Activated naive CD4-positive, alpha-beta T cell treated with anti-CD3 and anti-CD28 coated beads, Interleukin-2, amount 50 U/mL, for 16 hours (primary cell): ENCODE measurements at places on chromosomes 2 and 18.

GRCh38 chr2:214377286-214377624 is 33.6 kb upstream of the VWC2L start:
- no peak for DNase-seq

GRCh38 chr2:15560140-15560987 is 770 bp downstream of the NBAS start:
- DNase-seq, result no peak

DNA sequence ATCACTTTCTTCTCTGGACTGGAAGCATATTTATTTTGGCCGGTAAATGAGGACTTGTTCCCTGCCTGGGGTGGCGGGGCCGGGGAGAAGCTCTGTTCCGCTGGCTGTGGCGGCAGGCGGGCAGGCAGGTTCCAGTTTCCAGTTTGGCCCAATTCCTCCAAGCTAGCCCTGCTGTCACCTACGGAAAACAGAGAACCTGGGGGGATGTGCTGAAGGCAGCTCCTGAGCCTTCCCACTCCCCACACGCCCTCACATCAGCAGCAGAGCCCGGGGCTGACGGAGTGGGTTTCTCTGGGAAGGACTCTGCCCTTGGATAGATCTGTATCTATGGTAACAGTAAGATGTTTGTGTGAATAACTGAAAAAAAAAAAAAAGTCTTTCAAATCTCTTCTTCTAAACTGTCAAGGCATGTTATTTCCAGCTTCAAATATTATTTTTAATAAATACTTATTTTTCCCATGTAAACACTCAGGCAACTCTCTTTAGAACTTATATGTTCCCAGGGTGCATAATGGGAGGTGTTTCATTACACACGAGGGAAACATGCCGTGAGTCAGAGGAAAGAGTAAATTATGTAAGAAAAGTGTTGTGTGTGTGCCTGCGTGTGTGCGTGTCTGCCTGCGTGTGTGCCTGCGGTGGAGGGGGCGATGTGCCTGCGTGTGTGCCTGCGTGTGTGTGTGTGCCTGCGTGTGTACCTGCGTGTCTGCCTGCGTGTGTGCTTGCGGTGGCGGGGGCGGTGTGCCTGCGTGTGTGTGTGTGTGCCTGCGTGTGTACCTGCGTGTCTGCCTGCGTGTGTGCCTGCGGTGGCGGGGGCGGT is 116.1 kb upstream of the ZNF516 start:
- DNase-seq, result no peak

GRCh38 chr2:177320596-177320995 is 56.1 kb upstream of the NFE2L2 start:
- no peak for DNase-seq

GRCh38 chr18:51655327-51655698 is 457.8 kb upstream of the MEX3C start:
- no peak for DNase-seq

DNA sequence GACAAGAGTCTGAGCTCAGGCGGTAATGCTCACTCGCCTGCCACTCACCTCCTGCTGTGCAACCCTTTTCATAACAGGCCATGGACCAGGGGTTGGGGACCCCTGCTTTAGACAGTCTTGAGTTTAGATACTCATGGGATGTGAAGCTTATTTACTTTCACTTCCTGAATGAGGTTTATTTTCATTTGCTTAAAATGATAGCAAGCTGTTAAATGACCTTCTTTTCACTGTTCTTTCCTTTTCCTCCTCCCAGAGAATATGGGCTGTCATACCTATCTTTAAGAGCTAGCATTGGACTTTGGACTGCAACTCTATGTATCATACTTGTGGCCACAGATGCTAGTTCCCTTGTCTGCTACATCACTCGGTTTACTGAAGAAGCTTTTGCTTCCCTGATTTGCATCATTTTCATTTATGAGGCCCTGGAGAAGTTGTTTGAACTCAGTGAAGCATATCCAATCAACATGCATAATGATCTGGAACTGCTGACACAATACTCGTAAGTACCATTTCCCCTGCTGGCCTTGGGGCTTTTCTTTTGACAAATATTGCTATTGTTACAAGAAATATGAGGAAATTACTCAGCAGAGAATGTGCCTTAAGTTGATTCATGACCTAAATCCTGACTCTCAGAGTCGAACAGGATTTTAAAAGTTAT is 168.5 kb downstream of the DPP4 start:
- no peak for DNase-seq

DNA sequence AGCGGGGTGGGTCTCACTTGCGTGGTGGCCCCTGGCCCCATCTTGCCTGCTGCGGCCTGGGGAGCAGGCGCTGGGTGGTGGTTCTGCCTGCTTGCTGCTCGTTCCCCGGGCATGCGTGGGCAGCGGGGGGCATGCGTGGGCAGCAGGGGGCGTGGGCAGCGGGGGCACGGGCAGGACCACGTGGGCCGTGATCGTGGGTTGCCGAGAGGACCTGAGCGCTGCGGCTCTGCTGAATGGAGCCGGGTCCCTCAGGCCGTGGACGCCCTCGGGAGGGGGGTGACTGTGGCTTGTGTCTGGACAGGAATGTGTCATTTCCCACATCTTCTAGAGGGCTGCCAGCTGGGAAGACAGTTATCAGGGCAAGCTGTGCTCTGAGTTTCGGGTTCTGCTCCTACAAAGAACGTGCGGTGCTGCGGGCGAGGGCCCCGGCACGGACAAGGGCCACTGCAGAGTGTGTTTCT is 8.3 kb upstream of the GAL3ST2 start:
- DNase-seq, result no peak

DNA sequence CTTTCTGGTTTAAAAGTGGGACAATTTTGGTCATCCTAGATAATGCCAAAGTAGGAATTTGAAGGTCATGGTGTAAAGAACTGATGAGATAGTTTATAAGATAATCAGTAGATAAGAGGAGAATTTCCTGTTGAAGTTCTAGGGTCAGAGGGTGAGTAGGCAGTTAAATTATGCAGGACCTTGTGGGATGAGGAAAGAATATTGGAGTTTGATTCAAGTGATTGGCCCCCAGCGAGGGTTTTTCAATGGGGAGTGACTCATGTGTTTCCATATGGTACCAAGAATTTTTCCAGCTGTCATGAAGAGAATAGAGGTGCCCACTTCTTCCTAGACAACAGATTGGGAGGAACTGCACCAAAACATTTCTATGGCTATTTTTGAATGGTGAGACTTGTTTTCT is 940.2 kb upstream of the ZEB2 start:
- DNase-seq, result no peak

GRCh38 chr18:30358555-30358954 is 684.0 kb downstream of the DSC3 start:
- DNase-seq, result no peak

DNA sequence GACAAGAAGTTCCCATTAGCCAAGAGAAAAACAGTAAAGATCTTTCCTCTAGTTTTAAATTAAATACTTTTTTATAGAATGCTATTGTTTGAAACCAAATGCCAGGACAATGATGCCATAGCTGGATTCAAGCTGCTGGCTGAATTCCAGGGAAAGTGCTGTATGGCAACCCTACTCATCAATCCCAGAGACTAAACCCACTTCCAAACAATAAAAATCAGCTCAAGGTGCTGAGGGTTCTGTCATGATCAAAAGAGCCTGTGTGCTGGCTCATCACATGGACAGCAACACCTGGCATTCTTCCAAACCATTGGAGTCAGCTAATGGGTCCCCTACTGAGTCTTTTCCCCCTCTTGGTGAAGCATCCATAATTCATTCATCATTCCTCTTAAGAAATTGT is 53.7 kb upstream of the PARD3B start:
- no peak for DNase-seq

DNA sequence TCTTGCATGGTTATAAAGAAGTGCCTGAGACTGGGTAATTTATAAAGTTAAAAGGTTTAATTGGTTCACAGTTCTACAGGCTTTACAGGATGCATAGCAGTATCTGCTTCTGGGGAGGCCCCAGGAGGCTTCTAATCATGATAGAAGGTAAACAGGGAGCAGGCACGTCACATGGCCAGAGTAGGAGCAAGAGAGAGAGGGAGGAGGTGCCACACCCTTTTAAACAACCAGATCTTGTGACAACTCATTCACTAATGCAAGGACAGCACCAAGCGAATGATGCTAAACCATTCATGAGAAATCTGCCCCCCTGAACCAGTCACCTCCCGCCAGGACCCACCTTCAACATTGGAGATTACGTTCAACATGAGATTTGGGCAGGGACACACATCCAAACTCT is 141.1 kb downstream of the EN1 start:
- DNase-seq, result no peak

DNA sequence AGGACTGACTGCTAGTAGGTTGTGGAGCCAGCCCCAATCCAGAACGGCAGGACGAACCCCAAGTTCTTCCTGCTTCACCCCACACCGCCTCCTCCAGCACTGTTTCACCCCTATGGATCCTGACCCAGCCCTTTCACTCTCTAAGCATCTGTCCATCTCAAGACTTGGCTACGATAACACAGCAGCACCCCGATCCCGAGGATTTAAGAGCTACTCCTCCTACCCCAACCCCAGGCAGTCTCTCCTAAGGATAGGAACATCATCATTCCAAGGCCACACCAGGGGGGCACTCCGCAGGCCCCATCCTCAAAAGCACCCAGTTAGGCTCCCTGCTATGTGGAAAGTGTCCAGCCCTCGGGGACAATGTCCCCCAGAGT is 645 bp downstream of the KCTD18 start:
- no peak for DNase-seq

DNA sequence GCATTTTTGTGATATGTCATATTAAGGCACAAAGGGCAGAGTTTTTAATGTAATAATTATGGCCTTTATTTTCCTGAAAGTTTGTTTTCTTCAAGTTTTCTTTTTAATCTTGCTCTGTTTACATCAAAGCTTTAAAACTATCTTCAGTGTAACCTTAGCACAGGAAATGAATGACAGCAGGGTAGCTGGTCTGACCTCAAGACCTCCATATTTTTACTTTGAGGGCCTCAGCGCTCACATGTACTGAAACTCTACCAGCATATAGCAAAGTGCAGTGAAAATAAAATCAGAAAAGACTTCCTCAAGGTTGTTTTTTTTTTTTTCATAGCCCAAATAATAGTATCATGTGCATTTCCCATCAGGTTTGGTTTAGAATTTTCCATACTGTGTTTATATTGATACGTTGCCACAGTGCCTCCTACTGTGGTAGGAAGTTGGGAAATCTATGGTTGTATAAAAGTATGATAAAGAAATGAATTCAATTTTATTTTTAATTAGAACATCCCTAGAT is 163.4 kb downstream of the UBE2E3 start:
- DNase-seq, result no peak

DNA sequence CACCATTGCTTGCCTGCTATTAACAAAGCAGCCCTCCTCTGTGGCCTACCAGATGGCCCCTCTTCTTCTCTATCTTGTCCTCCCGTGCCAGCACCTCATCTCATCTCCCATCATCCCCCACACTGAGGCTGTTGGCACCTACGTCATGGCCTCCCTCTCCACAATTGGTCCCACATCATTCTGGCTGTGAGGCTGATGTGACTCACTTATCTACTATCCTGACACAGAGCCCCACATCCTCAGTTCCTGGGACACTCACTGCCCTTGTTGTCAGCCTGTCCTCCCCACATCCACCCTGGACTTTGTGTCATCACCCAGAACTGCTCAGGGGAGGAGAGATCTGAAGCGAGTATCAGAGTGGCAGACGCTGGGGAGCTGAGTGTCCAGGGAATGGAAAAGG is 102.9 kb downstream of the MRO start:
- DNase-seq, result no peak

DNA sequence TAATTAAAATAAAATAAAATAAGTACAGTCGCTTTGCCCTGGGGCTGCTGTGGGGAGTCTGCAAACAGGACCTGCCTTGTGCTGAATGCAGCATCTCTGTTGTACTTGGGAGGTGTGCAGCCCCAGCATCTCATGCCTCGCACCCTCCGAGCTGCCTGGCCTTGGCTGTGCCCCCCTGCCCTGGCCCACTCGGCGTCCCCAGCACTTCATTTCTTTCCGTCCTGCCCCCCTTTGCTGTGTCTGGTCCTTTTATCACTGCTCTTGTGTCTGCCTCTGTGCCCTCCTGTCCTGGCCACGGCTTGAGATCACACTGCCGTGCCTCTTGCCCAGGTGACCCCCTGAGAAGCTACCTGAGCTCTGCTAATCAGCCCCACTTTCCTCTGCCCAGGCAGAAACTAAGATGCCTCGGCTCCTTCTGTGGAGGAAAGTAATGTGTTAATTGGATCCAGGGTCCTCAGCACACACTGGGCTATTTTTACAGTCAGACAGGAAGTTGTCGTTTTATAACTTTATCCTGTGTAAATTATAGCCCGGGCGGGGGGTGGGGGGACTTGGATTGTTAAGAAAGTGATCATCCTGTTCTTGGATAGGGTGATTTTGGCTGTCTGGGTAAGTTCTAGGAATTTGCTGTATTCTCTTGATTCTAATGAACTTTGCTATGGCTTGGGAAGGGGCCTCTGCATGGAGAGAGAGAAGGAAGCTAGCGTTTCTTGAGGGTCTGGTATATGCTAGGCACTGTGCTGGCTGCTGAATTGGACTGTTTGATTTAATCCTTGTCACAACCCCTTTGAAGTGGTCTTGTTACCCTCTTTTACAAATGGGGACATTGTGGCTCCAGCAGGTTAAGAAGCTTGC is 69.4 kb downstream of the AGAP1 start:
- no peak for DNase-seq

DNA sequence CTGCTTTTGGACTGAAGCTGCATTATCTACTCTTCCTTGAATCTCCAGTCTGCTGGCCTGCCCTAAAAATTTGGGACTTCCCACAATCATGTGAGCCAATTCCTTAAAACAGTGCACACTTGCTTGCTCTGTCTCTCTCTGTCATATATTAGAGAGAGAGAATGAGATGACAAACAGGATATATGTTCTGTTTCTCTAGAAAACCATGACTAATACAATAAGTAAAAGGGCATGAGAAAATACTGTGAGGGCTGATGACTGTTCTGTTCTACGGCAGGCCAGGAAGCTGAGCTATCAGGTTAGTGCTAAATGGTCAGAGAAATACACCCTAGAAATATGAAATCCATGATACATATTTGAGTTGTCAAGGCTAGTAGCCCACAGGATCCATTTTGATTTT is 1896.8 kb upstream of the CELF4 start:
- DNase-seq, result no peak

- no peak for DNase-seq
Measured at GRCh38 chr2:149290662-149291061, 39.7 kb upstream of the LYPD6 start.

GRCh38 chr18:70292628-70293027 is 3.8 kb downstream of the SOCS6 start:
- DNase-seq, result no peak

GRCh38 chr18:10558243-10558966 is 32.6 kb downstream of the NAPG start:
- DNase-seq, result no peak

- DNase-seq, result no peak
Measured at GRCh38 chr2:171409436-171409971, 24.3 kb downstream of the METTL8 start.
